Effector CD8-positive, alpha-beta T cell (primary cell): ENCODE measurements at places on chromosomes 4 and X.

- no peak for DNase-seq
These were observed 238.1 kb downstream of the SPOCK3 start for GRCh38 chr4:166996216-166996615.

DNA sequence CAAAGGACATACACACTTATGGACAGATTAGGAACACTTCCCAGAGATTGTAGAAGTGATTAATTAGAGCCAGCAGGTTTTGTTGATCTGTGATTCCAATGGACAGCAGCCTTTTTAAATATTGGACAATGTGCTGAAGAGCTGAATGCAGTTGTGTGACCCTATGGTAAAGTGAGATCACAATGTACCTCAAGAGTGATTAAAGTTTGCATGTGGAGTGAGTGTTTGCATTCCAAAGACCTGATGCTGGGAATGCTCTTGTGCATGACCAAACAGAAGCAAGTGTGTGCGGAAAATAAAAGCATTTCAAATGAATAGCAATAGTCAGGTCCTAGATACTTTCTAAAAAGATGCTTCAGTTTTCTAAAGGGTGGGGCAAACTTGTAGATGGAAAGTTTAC lies 154.1 kb downstream of the BANK1 start:
- DNase-seq = no peak

DNA sequence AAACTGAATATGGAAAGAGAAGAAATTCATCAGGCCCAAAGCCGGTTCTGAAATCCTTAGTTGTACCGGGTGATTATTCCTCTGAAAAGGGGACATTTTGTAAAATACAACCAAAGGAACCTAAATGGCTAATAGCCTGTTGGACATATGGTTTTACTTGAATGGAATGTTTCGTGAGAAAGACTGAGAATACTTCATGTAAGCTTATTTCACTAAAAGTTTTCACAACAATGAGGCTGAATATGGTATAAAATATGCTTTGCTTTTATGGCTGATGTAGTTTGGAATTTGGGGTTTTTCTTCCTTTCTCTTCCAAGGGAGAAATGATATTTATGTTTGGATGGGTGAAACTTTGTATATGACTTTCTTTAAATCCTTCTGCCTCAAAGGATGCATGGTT lies 2.7 kb downstream of the GRIA3 start:
- DNase-seq = no peak

DNA sequence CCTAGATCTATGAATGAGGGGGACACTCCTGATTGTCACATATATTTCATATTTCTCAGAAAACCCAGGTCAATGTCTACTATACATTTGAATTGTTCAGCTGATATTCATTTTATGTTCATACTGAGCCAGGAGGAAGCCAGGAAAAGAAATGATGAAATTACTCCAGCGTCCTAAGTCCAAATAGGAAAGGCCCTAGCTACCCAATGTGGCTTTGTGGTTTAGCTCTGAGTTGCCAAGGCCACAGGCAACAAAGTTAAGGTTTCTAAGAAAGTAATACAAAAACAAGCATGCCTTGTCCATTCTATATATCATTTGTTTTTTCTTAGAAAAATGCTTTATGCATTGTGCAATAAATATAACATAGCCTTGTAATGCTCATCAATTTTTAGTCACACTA lies 4.5 kb upstream of the CSN2 start:
- DNase-seq = no peak

- no peak for DNase-seq
These were observed 780.2 kb downstream of the FAM133A start for GRCh38 chrX:94454159-94454558.

DNA sequence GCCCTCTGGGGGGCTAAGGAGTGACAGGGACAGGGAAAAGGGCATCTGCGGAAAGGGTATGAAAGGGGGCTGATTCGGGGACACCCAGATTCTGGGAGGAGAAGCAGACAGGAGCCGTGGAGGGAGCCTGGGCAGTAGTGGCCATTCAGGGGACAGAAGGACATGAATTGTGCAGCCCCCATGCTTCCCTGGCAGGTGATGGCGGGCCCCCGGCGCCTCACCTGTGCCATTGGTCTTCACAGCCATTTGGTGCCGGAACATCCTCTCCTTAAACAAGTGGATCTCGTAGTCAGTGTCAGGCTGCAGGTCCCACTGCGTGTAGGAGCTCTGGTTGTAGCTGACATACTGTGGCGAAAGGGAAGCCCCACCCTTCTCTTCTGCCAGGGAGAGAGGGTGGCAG lies 21.9 kb downstream of the L1CAM start:
- no peak for DNase-seq

DNA sequence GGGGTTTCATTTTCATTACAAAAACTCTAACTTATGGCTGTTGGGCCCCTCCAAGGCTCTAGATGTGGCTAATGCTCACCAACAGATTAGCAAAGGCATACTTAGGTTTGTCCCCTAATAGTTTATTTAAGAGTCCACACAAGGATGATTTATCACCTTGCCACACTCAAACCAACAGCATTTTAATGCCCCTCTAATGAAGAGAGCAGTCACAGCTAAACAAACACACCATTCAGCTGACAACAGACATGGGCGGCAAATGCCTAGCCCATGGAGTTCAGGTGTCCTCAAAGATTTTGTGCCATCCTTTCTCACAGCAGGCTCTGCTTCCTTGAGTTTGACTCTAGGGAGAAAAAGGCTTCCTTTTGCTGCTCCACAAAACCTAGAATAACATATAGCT lies 61.8 kb upstream of the CITED1 start:
- DNase-seq = no peak

DNA sequence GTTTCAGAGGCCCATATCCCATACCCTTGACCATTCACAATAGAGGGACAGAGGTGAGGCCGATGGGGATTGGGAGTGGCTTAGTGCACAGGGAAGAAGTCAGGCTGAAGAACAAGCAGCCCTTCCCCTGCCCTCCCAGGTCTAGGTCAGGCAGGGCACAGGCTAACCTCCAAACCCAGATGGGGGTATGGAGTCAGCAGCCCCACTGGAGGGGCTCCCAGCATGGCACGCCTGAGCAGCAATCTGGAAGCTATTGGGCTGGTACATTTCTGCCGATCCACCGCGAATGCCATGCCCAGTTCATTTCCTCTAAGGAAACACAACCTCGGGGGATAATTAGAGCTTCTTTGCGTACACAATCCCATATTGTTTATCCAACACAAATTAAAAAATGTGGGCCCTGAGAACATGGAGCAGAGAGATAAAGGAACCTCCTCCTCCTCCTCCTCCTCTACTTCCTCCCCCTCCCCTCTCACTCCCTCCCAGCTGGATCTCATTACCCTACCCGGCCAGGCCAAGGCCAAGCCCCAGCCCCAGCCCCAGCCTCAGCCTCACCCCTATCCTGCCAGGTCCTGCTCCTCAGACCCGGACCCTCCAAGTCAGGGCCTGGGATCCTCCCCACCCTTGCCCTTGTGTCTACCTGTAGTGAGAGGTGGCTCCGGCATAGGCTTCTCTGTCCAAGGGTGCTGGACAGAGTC lies 83.0 kb downstream of the PJA1 start:
- no peak for DNase-seq

DNA sequence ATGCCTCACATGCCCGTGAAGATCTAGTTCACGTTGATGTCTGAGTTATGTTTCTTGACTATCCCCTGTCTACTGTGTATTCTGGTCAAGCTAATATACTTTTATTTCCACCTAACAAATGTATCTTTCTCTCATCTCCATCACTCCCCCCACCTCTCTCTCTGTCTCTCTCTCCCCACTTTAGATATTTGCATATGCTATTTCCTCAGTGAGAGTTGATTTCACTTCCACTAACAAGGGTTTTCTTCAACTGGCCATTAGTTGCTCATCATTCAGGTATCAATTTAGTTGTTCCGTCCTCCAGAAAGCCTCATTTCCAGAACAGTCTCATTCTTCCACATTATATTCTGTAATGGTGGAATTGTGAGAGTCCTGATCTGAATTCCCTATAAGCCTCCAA lies 1777.8 kb upstream of the TENM3 start:
- no peak for DNase-seq

- no peak for DNase-seq
These were observed 6.2 kb downstream of the GK start for GRCh38 chrX:30659421-30659820.

DNA sequence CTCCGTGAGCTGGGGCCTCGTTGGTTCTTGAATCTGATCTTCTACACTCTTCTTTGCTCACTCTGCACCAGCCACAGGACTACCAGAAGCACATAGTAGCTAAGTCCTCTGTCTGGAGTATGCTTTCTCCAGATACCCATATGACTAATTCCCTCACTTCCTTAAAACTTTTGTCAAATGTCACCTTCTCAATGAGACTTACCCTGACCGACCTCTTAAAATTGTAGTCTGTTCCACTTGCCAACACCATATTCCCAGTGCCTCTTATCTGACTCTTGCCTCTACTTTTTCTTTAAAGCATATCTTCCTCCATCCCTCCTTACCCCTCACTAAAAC lies 10.0 kb downstream of the PARM1 start:
- DNase-seq = no peak

DNA sequence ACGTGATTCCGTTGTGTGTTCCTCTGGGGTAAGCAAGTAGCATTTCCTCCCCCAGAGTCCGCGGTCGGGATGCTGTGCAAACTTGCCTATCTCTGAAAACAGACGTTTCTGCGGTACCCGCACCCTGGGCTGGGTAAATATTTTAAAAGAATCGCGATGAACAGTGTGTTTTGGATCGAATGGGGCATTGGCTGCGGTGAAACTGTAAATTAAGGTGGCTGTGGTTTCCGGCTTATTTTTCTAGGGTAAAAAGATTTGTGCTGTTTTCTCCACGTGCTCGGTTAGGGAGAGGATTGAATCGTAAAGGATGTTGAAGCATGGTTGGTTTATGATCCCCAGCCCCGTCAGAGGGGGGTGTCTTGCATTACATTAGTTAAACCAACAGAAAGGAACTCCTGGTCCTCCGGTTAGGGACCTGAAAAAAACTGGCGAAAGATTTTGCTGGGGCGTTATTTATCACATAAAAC lies 1.2 kb downstream of the HHIP start:
- no peak for DNase-seq

- DNase-seq = no peak
These were observed 61.1 kb downstream of the DCLK2 start for GRCh38 chr4:150139297-150139865.

DNA sequence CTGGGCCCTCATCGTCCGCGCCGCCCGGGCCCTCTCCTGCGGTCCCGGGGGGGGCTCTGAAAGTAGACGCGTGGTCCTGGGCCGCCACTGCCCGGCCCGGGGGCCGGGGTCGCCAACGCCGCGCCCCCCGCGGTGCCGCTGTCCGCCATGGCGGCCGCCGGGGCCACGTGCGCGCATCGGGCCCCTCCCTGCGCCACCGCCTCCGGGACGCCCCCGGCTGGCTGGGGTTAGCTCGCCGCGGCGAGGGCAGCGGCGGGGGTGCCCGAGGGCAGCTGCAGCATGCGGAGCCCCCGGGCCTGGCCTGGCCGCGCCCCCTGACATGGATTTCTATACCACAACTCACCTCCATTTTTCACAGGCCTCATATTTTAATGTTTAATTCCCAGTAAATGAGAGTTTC lies 61.8 kb downstream of the ELF2 start:
- no peak for DNase-seq

DNA sequence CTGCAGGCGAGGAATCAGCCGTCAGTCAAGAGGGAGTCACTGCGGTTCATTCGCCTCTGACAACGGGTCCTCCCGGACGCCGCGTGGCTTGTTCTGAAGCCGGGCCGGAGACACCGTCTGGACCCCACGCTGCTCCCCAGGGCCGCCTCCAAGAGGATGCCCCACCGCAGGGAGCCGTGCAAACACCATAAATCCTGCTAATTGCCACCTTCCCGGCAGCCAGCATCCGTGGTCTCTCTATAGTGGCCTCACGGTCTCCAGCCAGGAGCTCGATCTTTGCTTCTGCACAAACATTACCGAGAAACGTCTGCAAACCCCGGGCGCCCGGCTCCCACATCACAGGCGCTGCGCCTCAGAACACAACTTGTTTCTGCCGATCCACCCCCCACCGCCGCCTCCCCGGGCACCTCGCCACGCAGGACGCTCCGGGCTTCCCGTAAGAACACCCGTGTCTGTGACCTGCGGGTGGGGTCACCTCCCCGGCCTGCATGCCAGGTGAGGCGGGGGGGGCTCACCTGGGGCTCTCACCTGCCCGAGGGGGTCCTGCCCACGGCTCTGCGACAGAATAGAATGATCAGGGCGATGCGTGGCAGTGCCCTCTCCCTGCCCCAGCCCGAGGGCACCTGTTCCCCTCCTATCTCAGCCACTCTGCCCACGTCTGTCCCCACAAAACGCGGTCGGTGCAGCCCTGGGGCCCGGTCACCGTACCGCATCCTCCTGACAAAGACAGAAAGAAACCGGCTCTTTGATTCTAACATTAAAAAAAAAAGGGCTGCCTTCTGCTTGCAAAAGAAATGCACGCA lies 32.4 kb upstream of the PPP2R3B start:
- no peak for DNase-seq

DNA sequence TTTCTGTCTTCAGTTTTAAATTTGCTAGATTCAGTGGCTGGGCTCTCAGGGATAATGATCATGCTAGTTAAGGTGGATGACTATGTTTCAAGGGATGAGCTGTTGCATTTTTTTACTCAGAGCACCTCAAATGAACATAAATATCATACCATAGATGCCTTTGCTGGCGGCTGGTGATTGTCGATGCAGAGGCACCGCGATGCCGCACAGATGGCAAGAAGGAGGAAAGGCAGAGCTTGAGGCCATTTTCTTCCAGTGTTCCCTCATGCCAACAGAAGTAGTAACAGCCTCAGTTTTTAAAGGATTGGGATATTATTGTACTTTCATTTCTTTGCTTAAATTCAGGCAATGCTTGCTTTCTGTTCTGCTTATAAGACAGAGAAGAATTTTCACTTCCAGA lies 654.7 kb upstream of the IGFBP7 start:
- DNase-seq = no peak

DNA sequence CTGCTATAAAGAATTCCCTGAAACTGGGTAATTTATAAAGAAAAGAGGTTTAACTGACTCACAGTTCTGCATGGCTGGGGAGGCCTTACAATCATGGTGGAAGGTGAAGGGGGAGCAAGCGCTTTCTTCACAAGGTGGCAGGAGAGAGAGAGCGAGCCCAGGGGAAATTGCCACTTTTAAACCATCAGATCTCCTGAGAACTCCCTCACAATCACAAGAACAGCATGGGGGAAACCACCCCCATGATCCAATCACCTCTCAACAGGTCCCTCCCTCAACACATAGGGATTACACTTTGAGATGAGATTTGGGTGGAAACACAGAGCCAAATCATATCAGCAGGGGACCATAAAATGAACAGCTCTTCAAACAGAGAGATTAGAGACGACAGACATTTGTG lies 198.6 kb downstream of the MAGEB5 start:
- no peak for DNase-seq

GRCh38 chrX:115058276-115058675 lies 40.9 kb upstream of the IL13RA2 start:
- DNase-seq = no peak

DNA sequence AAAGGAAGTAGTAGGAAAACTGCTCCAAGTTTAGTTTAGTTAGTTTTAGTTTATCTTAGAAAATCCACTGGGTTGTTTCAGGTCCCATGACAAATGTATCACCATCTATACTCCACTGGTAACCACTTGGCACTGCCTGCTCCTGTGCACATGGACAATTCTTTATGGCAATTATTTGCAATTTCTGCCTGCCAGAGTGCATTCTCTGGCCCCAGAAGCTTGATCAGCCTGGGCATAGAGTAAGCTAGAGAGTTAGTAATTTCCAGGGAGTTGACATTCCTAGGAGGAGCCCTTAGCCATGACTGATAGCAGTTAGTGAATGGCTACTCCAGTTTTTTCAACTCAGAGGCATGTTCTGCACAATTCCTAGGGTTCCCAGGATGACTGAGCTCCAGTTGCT lies 203.2 kb upstream of the FGF13 start:
- DNase-seq = no peak
